Stimulated activated CD4-positive, alpha-beta T cell treated with anti-CD3 and anti-CD28 coated beads, Interleukin-1b, Interleukin-23, amount 100 ng/mL, for 1 hour (primary cell): ENCODE measurements at places on chromosomes 4 and X.

- no peak for DNase-seq
These were observed 67.3 kb downstream of the TMEM144 start for GRCh38 chr4:158277558-158277957.

DNA sequence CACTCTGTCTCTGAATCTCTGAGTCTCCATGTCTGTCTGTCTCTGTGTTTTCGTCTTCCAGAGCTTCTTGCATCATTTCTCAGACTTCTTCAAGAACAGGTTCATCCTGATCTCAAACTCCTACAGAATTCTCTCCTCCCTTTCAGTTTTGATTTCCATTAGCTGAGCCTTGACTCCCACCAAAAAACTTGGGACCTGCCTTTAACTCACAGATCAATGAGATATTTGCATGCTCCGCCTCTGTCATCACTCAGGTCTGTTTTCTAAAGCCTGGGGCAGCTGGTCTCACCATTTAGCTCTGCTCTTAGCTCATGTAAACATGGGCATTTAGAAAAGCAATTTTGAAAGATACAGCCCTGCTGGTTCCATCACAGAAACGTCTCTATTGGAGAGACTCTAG lies 8.6 kb downstream of the DAPP1 start:
- no peak for DNase-seq

DNA sequence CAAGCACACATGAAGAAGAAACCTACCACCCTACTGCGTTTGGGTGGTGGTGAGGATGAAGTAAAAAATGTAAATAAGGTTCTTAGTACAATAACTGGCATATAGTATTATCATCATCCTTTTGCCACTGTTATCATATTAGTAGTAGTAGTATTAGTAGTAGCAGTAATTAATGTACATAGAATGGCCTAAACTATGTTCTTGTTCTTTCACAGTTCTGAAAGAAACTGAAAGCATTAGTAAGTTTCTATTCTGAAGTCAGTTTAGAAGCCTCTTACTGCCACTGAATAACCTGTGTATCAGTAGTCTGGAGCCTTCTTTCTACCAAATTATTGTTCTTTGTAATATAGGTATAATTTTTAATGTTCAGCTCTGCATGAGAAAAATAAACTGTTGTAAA lies 21.0 kb downstream of the COL4A6 start:
- no peak for DNase-seq

GRCh38 chr4:171650543-171650942 lies 162.7 kb upstream of the GALNTL6 start:
- DNase-seq: no peak

DNA sequence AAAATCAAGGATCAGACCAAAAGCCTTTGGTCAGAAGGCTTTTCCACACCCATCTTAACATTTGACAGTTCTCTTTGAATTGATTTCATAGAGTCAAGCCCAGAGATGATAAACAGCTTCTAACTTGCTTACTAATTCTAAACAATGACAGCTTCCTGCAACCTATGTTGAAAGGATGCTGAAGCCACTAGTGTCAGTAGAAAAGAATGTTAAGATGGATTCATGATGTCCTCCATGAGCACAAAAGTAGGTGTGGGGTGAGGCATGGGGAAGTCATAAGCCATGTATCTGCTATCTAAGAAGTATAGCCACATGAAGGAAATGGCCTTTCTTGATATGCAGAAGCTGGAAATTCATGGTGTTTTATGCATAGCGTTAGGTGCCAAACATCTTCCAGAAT lies 269.3 kb downstream of the DHX15 start:
- no peak for DNase-seq

- DNase-seq: no peak
These were observed 57.6 kb downstream of the RBM46 start for GRCh38 chr4:154838694-154839093.

- DNase-seq: no peak
These were observed 35.7 kb downstream of the CRMP1 start for GRCh38 chr4:5857199-5857598.

- no peak for DNase-seq
These were observed 3.1 kb upstream of the CENPE start for GRCh38 chr4:103201253-103201652.

DNA sequence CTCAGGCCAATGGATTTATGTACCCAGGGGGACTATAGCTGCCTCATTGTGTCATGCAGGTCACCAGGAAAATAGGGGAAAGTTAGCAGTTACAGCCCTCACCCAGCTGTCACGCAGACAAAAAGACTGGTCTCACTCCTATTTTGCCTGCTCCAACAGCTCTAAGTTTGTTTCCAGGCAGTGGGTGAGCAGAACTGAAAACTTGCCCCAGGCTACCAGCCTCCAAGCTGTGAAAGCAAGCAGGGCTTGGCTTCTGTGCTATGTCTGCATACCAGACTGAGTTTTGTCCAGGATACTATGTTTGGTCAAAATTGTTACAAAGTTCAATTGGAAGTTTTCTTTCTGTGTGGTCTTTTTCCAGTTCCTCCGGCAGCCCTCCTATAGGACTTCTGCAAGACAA lies 628.4 kb downstream of the FAM133A start:
- DNase-seq: no peak

GRCh38 chrX:10414156-10414824 lies 206.1 kb downstream of the MID1 start:
- no peak for DNase-seq

DNA sequence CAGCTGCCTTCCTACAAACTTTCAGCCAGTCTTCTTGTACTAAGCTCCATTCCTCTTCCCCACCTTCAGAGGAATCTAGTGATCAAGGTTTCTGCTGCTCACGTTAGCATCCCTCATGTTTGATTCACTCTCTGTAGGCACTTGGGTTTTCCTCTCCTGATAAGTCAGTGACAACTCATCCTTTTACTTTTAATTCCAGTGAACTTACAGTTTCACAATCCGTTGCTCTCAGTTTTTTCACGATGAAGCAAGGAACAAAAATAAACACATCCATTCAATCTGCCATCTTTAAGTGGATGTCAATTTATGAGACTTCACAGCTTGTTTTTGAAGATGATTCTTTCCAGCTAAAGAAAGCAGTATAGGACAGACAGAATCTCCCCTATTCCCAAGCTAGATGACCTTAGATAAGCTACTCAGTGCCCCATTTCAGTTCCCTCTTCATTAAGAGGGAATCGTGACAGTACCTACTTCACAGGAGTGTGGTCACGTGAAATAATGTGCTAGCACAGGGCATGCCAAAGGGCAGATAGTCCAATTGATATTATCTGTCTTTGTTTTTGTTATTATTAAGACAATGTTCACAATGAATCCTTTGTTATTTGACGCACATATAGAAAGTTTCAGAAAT lies 234.3 kb downstream of the PALLD start:
- DNase-seq: no peak

DNA sequence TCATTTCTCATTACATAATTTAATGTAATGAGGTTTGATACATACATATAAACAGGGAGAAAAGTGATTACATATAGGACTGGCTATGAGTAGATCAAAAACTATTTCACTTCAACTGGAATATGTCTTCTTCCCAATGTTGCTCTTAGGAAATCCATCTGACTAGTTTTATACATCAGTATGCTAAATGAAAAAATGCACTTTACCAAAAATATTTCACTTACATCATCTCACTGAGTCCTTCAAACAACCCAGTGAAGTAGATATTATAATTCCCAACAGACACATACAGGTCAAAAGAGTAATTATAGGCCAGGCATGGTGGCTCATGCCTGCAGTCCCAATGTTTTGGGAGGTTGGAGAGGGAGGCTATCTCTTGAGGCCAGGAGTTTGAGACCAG lies 215.9 kb downstream of the MID1 start:
- no peak for DNase-seq

DNA sequence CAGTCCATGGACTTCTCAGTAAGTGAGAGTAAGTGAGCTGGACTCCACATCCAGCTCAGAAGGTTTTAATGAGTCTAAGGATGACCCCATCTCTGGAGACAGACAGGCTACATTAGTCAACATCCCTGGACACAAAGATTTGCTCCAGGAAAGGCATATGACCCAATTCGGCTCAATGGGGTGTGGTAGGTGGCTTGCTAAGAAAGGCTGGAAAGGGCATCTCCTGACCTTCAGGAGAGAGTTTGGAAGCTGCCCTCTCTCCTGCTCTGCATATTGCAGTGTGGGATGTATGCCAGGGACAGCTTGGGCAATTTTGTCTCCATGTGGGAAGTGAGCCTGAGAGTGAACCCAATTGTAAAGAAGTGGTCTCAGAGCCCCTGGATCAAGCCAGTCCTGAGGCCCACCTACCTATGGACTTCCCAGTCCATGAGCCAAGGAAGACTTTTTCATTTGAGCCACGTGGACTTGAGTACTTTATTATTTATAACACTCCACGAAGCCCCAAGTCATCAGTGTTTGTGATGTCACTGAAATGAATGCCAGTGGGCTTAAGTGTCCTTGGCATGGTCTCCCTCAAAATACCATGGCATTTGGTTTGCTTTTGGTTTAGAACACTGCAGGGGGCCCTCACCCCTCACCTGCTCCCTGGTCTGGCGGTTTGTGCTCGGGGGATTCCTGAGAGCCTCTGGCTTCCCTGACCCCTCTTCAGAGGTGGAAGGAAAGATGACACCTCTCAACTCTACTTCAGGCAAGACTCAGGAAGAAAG lies 10.4 kb upstream of the ABLIM2 start:
- DNase-seq: no peak

- no peak for DNase-seq
These were observed 206.6 kb downstream of the ARHGAP10 start for GRCh38 chr4:147938496-147938895.

GRCh38 chr4:137267024-137267423 lies 265.3 kb downstream of the PCDH18 start:
- no peak for DNase-seq

- no peak for DNase-seq
These were observed 30.3 kb upstream of the RGN start for GRCh38 chrX:47047989-47048388.

DNA sequence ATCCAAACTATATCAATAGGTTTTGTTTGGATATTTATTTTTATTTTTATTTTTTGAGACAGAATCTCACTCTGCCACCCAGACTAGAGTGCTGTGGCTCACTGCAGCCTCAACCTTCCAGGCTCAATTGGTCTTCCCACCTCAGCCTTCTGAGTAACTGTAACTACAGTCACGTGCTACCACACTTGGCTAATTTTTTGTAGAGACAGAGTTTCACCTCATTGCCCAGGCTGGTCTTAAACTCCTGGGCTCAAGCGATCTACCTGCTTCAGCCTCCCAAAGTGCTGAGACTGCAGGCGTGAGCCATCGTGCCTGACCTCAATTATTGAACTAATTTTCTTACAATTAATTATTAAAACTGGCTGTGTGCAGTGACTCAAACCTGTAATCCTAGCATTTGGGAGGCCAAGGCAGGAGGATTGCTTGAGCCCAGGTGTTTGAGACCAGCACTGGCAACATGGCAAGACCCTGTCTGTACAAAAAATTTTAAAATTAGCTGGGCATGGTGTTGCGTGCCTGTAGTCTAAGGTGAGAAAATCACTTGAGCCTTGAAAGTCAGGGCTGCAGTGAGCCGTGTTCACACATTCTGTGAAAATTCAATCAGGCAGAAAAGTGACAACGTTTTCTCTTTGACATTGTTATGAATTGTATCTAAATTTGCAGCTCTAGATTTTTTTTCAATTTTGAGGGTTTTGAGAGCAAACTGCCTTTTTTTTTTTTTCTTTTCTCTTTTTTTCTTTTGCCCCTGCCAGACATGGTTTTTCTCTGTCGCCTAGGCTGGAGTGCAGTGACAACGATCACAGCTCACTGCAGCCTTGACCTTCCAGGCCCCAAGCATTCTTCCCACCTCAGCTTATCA lies 66.0 kb downstream of the UBE2K start:
- no peak for DNase-seq

GRCh38 chr4:153169776-153170175 lies 34.5 kb upstream of the TRIM2 start:
- no peak for DNase-seq

GRCh38 chr4:84336964-84337705 lies 162.0 kb downstream of the NKX6-1 start:
- no peak for DNase-seq
